ENCODE measurements at places on chromosomes 13 and 19. TPM values are rescaled to one million over a fixed set of nuclear protein-coding genes. Genes with fewer than 3 reads are reported as not detected.

DNA sequence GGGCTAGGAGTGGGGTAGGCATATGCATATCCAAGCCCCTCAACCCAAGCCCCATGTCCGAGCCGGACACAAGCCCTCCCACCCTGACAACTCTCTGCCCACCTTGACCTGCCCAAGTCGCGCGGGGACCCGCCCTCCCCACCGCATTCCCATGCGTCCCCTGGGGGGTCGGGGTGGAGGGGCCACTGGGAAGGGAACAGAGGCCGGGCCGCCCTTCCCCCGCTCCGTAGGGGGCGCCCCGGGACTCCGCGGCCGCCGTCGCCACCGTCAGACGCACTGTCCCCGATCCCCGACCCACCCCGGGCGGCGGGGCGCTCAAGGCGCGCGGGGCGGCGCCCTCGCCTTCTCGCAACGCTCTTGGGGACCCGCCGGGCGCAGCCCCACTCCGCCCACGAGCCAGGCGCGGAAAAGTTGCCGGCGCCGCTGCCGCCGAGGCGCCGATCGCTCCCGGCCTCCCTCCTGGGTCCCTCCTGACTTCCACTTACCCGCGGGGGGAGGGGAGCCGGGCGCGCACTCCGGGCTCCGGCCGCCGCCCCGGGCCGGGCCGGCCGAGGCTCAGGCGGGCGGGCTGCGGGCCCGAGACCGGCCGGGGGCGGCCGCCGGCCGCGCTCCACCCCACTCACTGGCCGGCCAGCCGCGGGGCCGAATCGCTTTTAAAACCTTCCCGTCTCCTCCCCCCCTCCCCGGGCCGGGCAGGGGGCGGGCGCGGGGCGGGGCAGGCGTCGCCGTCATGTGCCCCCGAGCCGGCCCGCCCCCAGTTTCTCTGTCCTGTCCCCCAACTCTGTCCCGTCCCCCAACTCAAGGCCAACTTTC lies 34.4 kb upstream of the NANOS3 start:
- peak; percentile 85 for DNase-seq

DNA sequence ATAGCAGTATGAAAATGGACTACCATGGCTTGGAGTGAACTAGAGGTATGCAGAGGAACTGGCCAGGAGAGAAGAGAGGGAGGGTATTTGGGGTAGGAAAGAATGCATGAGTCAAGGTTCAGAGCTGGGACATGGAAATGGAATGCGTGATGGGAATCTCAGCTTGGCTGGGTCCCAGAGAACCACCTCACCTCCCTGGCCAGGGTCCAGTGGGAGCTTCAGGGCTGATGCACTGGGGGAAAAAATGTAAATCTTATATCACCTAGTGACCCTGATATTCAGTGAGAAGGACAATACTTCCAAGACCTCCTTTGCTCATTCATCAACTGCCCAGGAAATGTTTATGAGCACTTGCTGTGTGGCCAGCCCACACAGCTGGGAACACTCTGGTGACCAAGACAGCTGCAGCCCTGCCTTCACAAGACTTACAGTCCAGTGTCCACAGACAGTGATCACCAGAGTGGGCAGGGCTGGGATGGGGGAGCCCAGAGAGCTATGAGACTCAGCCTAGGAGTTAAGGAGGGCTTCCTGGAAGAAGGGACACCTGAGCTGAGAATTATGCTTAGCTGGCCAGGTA lies 12.8 kb downstream of the IGSF23 start:
- peak; percentile 11 for DNase-seq

The IFNL1 gene
- total RNA-seq, result not detected

- DNase-seq, result peak; percentile 5
These were observed 31.2 kb downstream of the CLEC17A start for GRCh38 chr19:14614099-14614412.

- DNase-seq, result peak; percentile 49
These were observed 239.0 kb downstream of the RGCC start for GRCh38 chr13:41696163-41697003.

DNA sequence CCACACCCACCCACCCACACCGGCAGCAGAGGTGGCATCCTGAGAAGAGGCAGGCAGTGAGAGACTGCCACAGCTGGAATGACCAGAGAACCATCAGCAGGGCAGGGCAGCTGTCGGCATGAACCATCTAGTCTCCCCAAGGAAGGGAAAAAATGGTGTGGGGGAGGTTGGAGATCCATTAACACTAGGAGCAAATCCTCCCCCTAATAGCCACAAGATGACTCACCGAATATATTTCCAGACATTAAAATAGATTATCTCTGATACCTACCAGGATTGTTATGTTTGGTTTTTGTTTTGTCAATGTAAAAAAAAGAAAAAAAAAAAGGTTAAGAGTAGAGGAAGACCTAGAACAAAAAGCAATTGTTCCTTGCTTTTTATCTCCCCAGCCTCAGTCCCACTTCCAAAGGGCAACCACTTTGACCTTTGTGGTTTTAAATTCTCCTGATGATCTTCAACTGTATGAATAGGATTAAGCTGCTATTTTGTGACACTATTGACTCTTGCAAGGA lies 34.2 kb downstream of the THSD1 start:
- no peak for DNase-seq

DNA sequence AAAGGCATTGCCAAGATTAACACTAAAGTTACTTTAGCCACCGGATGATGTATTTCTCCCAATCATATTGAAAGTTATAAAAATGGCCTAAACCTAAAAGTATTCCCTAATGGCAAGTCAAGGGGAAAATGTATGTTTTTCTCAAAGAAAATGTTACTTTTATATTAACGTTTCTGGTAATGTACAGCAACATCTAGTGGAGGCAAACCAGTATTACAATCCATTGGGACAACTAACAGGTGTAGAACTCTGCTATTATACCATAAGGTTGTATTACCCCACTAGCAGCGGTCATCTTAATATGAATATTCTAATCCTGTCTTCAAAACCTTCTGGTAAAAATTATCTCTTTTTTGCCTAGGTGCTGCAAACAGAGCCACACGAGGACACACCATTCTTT lies 69.2 kb downstream of the ZNF100 start:
- DNase-seq, result peak; percentile 72

The RDH13 gene
- 17.3 TPM for total RNA-seq

GRCh38 chr19:5767949-5768348 lies 16.6 kb downstream of the PRR22 start:
- DNase-seq, result no peak

DNA sequence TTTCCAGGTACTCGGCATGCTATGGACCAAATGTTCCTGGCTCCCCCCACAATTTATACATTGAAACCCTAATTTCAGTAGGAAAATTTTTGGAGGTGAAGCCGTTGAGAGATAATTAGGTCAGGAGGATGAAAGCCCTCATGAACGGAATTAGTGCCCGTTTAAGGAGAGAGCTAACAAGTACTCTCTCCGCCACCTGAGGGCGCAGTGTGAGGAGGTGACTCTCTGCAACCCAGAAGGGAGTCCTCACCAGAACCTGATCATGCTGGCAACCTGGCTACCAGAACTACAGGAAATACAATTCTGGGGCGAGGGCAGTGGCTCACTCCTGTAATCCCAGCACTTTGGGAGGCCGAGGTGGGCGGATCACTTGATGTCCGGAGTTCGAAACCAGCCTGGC lies 397.8 kb downstream of the SLITRK5 start:
- DNase-seq, result no peak

The SELENOV gene
- total RNA-seq, result not detected

The PLVAP gene
- total RNA-seq, result 6.5 TPM

GRCh38 chr19:41442473-41443355 lies at the start of gene ERICH4:
Gene ERICH4 (plus strand): TSS chr19:41443156. CDS start chr19:41443170, 14 bp downstream.
- DNase-seq, result no peak

GRCh38 chr13:44792096-44792495 lies 197.2 kb downstream of the NUFIP1 start:
- no peak for DNase-seq

GRCh38 chr19:49200238-49200862 lies 42.8 kb downstream of the TRPM4 start:
- no peak for DNase-seq

- DNase-seq, result no peak
These were observed 8.1 kb downstream of the ATG4D start for GRCh38 chr19:10551698-10552301.

Data from umbilical cord (tissue), 2 donors.